AG04449 (cell line): ENCODE measurements at places on chromosomes 4 and X.

DNA sequence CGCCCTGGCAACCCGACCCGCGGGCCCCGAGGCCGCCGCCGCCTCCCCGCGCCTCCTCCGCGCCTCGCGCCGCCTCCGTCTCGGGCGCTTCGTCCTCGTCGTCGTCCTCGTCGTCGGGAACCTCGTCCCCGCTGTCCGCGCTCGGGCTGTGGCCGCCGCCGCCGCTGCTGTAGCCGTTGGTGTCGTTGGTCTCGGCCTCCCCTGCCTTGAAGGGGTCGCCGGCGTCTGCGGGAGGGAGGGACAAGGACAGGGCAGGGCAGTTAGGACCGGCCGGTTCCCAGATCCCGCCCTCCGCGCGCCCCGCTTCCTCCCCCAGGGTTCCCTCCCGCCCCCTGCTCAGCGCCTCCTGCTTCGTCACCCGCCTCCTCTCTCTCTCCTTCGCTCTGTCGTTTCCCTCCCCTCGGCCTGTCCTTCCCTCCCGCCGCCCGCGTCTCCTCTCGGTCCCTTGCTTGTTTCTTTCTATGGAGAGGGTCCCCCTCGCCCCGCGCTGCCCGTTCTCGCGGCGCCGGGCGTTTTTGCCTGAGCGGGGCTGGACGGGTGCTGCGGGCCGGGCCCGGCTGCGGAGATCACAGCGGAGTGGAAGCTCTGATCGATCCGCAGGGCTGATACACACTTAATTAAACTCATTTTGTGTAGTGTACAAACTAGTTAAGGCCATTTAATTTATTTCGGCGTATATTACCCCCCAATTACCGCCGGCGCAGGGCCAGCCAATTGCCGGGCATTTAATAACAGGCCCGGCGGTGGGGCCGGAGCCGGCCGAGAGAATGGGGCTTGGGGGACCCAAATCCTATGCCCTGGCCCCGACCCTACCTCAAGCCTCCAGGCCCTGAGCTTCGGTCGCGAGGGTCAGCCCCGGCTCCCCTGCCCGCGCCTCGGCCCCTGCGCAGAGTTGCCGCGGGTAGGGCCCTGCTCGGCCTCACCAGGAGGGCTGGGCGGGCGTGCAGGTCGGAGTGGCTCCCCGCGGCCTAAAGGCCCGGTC is 2.4 kb downstream of the NKX1-1 start:
- DNase-seq = no peak

GRCh38 chrX:123771449-123772064 is 38.7 kb upstream of the THOC2 start:
- DNase-seq = no peak

- no peak for DNase-seq
Measured at GRCh38 chr4:26029568-26030131, 115.6 kb downstream of the SMIM20 start.

DNA sequence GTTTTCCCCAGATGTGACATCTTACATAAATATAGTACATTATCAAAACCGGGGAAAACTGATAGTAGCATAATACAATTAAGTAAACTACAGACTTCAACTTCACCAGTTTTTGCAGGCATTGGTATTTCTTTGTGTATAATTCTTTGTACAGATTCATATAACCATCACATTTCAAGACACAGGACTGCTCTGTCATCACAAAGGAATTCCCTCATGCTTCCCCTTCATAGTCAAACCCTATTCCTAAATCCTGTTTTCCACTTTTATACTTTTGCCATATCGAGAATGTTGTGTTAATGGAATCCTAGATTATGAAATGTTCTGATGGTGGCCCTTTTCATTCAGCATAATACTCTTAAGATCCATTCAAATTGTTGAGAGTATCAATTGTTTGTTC is 36.0 kb downstream of the STIM2 start:
- DNase-seq = no peak

DNA sequence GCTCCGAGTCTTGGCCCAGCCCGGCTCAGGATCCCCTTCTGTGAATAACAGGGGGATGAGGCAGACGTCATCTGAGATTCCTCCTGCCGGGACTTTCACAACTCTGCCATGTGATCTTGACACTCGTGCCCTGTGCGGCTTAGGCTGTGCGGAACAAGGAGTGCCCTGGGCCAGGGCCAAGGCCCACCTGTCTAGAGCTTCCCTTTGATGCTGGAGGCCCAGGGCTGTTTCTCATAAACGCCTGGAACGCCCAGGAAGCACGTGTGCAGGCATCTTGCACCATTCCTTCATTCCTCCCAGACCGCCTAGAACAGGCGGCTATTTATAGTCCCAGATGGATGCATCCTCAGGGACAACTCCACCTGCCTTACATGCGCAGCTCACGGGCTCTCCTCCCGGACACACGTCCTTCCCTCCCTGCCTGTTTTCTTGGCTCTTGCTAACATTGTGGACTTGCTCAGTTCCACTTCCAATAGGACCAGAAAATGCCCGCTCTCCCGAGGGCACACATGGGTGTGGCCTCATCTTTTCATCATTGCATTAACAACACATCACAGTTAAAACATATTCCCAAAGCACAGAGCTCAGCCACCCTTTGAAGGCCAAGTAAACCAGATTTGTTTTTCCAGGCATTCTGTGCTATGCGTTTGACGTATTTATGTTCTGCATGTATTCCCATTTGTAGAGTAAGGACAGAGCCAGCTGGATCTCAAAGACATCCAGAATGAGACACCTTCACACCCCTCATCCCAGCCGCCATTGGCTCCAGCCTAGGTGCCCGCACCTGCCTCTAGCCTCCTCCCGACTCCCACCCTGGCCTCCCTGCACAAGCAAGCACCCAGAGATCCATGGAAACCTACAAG is 57.2 kb downstream of the ABLIM2 start:
- DNase-seq = no peak

DNA sequence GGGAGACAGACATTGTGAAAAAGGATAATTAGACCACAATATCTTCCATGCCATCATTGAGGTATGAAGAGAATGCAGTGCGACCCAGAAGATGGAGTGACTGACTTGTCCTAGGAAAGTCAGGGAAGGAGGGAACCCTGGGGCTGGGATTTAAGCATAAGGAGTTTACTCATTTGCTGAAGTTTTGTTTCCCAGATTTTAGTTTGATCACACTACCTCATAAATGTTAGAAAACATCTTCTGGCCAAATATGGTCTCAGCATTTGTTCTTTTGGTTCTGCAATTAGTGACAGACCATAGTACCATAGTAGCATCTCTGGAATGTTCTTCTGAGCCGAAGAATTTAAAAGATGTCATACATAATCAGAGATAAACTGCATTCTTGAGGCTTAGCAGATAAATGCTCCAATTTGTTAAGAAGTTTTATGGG is 96.5 kb upstream of the PGRMC2 start:
- peak; percentile 94 for DNase-seq

GRCh38 chr4:122687531-122688061 is 44.9 kb upstream of the BBS12 start:
- no peak for DNase-seq
